ENCODE measurements at places on chromosomes 6 and 20. TPM values are rescaled to one million over a fixed set of nuclear protein-coding genes. Genes with fewer than 3 reads are reported as not detected.

GRCh38 chr20:55744896-55745295, 260.4 kb downstream of the CBLN4 start:
- no peak for DNase-seq

DNA sequence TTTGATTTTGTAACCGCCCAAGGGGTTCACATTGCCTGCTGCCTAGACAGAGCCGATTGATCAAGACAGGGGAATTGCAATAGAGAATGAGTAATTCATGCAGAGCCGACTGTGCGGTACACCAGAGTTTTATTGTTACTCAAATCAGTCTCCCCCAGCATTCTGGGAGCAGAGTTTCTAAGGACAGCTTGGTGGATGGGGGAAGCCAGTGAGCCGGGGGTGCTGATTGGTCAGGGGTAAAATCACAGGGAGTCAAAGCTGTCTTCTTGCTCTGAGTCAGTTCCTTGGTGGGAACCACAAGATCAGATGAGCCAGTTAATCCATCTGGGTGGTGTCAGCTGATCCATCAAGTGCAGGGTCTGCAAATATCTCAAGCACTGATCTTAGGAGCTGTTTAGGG, 60.0 kb upstream of the EZR start:
- DNase-seq: no peak

- peak; percentile 74 for DNase-seq
Measured at GRCh38 chr20:57392512-57393271, 1.5 kb downstream of the RBM38 start.

The F13A1 gene
- total RNA-seq: 136 TPM

The FOXA2 gene
- total RNA-seq: not detected

The ADTRP gene
- total RNA-seq: not detected

The PARD6B gene
- total RNA-seq: 4.7 TPM

The SIRPA gene
- 19.5 TPM for total RNA-seq

The GJA10 gene
- total RNA-seq: not detected

The FABP7 gene
- total RNA-seq: not detected
